ENCODE measurements at places on chromosomes 16 and 17.

- no peak for DNase-seq
Measured at GRCh38 chr17:2184993-2185931, 118.3 kb downstream of the SMG6 start.

- no peak for DNase-seq
Measured at GRCh38 chr17:80422981-80423380, 8.0 kb downstream of the ENDOV start.

DNA sequence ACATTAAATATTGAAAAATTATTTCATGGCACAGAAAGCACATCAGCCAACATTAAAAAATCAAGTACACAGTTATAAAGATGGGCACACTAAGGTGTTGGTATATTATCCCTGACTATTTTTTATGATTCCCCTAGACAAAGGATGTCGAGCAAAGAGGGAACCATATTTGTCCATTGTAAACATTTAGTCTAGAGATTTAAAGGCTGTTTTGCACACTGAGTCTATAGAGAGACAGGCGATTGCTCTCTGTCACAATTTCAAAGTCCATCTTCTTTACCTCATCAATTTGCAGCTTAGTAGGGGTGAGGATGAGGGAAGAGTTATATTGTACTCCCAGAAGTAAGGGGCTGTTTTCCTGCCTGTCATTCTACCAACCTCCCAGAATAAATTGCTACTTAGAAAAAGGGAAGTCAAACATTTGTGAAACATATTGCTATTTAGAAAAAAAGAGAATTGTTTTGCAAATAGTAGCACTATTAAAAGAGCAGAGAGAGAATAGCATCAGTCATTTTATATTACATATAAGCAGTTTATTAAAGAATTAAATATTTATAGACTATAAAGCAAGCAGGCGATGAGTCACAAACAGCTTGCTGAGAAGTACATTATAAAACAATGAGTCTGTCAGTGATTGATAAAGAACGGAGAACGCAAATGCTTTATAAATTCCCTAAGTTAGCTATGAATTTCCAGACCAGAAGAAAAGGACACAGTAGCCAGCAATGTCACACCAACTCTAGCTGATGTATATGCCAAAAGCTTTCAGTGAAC lies 270.6 kb upstream of the PMFBP1 start:
- no peak for DNase-seq

GRCh38 chr17:48457080-48457836 lies 27.2 kb upstream of the SKAP1 start:
- peak; percentile 86 for DNase-seq

DNA sequence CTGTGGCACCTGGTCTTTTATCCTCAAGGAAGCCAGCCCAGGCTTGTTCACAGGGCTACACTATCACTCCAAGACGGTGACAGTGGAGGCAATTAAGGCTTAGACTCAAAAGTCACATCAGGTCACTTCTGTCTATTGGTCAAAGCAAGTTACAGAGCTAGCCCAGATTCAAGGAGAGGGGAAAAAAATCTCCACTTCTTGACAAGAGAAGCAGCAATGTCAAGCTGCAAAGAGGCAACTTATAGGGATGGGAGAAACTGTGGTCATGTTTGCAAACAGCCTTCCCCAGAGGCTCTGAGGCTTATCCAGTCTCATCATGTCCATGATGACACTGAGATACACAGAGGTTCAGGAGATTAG lies 31.6 kb downstream of the SERPINF1 start:
- no peak for DNase-seq

DNA sequence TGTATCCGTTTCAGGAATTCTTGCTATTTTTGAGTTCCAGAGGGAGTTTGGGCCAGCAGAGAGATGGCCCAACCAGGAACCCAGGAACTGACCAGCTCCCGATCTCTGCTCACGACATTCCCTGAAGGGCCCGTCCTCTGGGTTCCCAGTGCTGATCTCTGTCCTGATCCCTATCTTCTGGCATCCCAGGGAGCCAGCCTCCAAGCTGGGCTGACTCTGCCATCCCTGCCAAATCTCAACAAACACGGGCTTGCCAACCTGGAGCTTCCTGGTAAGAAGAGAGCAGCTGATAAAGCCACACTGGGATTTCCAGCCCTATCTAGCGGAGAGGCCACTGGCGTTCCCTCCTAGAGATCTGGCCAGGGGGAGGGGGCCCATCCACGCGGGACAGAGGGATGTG lies 16.2 kb downstream of the GPRC5B start:
- DNase-seq = no peak

DNA sequence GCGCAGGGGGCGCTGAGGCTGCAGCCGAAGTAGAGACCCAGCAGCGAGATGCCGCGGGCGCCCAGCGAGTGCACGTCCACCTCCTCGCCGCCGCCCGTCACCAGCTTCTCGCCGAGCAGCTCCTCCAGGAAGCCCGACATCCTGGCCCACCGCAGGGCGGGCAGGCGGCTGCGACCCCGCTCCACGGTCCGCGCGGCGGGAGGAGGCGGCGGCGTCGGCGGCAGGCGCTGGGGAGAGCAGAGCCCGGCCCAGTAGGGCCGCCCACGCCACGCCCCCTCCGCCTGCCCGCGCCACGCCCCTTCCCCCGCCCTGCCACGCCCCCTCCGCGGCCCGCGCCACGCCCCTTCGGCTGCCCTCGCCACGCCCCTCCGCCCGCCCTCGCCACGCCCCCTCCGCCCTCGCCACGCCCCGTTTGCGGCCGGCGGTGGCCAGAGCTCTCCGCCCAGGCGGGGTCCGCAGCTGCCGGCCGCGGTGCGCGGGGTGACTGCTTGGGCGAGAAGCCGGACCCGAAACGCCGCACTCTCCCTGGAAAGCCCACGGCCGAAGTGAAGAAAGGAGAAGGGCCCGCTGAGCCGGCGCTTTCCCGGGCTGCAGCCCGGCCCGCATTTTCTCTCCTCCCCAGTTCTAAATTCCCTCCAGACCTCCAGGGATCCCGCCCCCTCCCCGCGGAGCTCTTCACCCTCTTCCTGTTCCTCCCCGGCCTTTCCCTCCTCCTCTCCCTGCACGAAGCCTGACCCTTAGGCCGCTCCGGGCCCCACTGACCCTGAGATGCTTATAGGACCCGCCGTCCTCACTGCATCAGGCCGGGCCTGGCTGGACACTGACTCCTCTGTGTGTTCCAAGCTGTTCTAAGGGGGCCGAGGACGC lies at the start of gene NXN:
NXN (minus strand) TSS at position 238 of the 867 bp plus-strand sequence.
- DNase-seq = peak; percentile 82

DNA sequence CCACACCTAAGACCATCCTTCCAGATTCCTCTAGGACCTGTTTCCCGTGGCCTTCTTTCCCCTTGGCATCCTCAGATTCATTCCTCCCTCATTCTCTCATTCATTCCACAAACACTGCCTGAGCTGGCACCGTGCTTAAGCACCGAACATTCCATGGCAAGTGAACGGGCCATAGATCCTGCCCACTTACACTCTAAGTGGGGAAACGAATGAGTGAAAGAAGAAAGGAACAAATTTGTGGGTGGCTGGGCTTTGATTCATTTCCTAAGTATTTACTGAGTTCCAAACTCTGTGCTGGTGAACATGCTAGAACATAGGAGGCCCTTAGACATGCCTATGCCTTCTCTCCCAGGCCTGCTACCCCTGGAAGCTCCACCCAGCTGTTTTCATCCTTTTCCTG lies 30.0 kb downstream of the SRCIN1 start:
- DNase-seq = no peak

- no peak for DNase-seq
Measured at GRCh38 chr17:77830816-77831473, 127.6 kb upstream of the TNRC6C start.

- no peak for DNase-seq
Measured at GRCh38 chr17:67531291-67531690, 154.2 kb downstream of the PITPNC1 start.

- no peak for DNase-seq
Measured at GRCh38 chr16:48250520-48251278, 3.4 kb upstream of the ABCC11 start.
